ENCODE measurements at places on chromosomes 2 and 18.

DNA sequence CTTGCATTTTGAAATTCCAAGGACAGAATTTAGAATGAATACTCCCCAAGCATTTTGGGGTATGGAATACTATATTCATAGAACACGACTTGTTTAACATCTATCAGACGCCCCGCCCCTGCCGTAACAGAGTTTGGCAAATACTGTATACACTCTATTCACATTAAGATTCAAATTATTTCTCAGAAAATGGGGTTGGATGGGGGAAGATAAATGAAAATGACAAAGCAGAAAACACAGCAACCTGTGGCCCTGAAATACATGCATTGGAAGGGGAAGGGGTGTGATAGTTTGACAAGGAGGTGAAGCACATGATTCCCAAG is 634.6 kb upstream of the SLC39A10 start:
- DNase-seq: no peak

GRCh38 chr18:79522451-79523205 is 126.9 kb downstream of the NFATC1 start:
- no peak for DNase-seq

- no peak for DNase-seq
Observed at GRCh38 chr2:28640260-28640907, 111.2 kb upstream of the PPP1CB start.

GRCh38 chr2:133415210-133415876 is 152.9 kb downstream of the NCKAP5 start:
- DNase-seq: no peak

DNA sequence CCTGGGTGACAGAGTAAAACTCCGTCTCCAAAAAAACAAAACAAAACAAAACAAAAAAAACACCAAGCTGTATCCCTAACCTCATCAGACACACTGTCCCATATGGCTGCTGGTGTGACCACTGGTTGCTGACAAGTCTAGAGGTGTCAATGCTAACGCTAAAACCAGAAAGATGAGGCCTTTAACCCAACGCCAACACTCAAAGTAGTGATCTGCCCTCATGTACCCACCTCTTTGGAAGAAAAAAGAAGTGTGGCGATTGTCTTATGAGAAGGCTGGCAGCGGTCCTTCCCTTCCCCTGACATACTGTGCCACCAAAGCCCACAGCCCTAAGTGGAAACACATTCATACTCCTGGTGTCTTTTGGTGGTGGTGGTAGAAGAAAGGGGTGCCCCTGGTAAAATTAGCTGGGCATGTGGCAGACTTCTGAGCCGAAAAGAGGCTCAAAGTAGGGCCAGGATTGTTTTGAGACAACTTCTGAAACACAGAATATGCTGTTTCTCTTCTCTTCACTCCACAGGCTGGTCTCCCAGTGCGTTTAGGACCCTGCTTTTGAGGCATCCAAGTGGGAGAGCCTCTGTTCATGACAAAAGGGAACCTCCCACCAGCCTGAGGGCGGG is 9.8 kb downstream of the SERTAD2 start:
- DNase-seq: no peak

DNA sequence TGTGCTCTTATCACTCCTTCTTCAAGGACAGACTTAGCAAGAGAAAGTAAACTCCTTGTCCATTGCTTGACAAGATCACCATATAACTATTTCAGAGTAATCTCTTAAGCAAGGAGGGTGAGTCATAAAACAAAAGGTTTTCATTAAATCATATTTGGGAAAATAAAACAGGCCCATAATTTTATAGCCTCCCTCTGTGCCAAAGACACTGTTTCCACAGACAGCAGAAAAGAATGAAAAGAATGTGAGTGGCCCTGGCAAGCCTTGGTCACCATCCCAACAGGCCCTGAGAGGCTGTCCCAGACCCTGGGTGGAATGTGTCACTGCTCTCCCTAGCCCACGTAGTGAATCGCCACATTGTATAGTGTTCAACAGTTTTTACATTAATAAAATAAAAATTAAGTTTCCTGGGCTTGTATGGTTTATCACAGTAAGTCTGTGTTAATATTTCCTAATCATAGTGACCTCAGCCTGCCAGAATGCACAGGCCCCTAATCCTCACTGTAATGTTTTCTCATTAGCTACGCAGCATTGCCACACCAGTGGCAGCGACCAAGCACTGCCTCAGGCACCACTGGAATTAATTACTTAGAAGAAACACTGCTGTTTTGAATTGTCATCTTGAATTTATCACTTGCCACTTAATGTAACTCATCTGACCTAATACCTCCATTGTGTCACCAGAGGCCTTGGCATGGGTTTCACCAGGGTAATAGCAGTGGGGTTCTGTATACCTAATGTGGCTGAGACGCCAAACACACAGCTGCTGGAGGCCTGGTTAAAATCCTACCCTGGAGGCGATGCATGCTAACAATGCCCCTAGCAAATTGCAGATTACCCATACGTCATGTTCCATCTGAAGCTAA is 401.9 kb downstream of the LNPK start:
- no peak for DNase-seq

- no peak for DNase-seq
Observed at GRCh38 chr2:234261736-234262135, 211.2 kb downstream of the SPP2 start.

- no peak for DNase-seq
Observed at GRCh38 chr18:12102136-12102842, 8.6 kb downstream of the ANKRD62 start.

- DNase-seq: no peak
Observed at GRCh38 chr18:73462092-73462491, 594.3 kb upstream of the NETO1 start.

DNA sequence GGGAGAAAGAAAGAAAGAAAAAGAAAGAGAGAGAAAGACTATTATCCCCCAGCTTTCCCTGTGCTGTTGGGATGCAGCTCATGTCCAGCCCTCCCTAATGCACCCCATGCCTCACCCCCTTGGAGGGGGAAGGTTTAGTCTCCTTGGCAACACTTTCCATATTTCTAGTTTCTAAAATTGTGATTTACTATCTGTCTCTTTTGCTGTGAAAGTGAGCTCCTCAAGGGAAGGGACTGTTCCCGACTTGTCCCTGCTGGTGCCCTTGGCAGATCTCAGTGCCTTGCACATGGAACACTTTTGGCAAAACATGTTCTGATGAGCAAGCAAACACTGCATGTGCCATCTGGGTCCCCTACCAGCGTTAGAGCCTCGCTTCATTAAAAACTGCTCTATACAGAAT is 11.7 kb upstream of the NAPG start:
- no peak for DNase-seq

DNA sequence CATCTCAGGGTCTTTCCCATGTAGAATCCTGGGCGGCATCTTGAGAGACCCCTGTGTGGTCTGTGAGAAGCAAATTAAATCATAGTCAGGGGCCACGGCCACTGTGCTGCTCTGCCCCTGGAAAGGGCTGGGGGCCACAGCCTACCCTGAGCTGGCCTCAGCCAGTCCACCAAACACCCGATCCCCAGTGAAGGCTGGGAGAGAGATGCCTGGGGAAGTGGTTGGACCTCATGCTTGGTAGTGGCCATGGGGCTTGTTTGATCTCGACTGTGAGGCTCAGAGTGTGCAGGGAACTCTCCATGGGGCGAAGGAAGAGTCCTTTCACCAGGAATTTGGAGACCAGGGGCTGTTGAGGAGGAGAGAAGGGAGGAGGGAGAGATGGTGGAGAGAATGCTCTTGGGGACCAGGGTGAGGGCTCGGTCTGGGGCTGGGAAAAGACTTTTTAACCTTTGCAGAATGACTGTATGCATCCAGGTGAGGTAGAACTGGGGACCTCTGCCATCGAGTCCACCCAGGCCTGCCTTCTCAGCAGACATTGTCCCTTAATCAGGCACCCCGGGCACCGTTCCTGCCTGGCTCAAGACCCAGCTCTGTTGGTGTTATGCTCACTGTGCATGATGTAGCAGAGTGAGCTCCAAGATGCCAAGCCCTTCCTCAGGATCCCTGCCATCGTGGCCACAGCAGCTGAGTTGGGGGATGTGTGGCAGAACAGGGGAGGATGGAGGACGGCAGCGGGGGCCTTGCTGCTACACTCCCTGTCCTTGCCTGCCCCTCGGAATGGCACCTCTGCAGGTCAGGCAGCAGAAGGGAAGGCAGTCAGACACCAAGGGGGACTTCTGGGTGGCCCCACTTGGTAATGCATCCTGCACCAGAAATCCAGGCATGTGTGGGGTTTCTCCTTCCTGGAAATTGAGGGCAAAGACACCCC is 249.9 kb downstream of the DYSF start:
- DNase-seq: no peak

Data from anterior cingulate cortex (tissue), 58 donors.